Upper lobe of right lung (tissue), 1 donor: ENCODE measurements at places on chromosomes 1 and 21. TPM values are rescaled to one million over a fixed set of nuclear protein-coding genes. Genes with fewer than 3 reads are reported as not detected.
A peak's percentile ranks its signal among the peaks of the same experiment; 100 is the strongest.

Gene CYP4X1
- total RNA-seq = 6.8 TPM

- DNase-seq = no peak
Measured at GRCh38 chr1:9143250-9143649, 14.3 kb upstream of the GPR157 start.

Gene PTGFRN
- 31.2 TPM for total RNA-seq

DNA sequence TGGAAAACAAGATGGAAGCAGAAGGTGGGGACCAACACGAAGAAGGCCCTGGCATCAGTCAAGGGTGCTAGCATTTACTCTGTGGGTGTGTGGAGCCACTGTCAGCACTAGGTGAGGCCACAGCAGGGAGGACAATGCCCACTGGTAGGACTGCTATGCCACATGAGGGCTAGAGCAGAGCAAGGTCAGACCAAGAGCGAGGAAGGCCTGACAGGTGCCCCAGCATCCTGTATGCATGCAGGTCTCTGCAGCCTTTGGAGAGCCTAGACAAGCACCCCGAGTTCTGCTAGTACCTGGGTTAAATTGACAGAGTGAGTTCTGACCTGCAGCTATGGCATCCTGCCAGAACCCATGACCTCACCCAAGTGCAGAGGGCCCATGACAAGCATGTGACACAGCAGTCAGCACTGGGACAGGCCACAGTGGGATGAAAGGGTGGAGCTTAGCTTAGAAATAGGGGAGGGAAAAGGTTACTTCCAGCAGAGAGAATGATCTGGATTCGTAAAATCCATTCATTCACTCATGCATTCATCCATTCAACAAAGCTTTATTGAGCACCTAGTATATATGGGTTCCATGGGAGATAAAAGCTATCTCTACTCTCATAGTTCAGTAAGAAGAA lies 9.0 kb upstream of the CSF1 start:
- DNase-seq = peak; percentile 82

DNA sequence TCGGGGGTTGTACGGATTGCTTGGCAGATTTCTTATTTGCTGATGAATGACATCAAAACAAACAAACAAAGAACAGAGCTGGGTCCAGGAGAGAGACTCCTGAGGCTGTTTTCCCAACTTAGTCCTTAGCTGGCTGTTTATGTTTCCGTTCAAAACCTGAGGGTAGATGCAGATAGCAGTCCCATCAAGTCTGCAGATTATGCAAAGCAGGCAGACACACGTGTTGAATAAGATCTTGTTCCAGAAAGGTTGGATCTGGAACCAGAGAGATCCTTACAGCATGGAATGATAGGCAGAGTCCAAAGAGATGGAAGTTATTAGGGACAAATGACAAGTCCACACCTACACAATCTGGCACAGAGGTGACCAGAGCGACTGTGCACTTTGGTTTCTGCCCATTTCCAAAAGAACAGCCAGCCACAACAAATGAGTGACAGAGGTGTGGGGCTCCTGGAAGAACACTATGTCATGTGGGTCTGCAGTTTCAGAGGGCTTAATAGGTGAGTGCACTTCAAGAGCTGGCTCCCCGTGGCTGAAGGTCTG lies 65.5 kb downstream of the MAN1C1 start:
- no peak for DNase-seq

DNA sequence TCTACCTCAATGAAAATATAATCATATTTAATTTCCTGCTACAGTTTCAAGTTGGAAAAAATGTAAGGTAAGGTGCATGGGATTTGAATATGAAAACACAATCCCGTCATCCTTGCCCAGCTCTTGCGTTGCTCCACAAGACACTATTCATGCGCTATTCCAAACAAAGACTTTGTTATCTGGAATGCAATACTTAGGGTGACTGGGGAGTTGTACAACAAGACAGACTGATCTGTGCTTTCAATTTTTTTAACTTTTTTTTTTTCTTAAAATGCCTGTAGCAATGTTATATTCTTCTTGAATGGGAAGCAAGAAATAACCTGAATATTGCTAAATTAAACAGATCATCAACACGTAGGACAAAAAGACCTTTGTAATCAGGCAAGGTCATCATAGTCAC lies 1077.2 kb downstream of the TTLL7 start:
- no peak for DNase-seq

GRCh38 chr1:89089962-89090361 lies 25.0 kb upstream of the GBP1 start:
- no peak for DNase-seq

DNA sequence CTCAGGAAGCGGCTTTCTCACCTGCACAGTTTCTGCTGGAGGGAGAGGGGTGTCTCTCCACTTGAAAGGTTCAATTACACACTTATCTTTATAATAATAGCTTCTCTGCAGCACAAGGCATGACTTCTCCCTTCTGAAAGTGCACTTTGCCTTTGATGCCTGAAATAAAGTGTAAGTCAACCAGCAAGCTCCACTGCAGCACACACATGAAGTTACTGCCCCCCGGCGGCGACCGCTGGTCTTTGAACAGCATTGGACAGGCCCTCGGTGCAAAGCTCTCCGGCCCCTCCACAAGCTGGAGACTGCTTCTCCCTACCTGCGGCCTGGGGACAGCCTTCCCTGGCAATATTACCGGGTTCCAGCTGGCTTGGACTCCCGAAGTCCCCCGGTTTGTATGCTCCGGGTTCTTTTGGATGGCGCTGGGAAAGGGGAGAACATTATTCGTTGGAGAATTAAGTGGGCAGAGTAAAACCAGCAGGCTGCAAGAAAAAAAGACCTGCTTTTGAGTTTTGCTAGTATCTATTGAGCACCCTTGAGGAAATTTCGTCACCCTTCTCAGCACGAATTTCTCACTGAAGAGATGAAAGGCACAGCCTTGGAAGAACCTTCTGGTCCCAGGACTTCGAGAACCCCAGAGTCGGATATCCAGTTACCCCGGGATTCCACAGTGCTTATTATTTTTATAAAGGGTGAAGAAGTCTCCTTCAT lies 11.8 kb downstream of the RCAN1 start:
- DNase-seq = peak; percentile 92

- no peak for DNase-seq
Measured at GRCh38 chr1:175675017-175675416, 68.4 kb downstream of the TNR start.

GRCh38 chr1:230057100-230057499 lies 9.9 kb upstream of the GALNT2 start:
- DNase-seq = no peak

GRCh38 chr1:155979597-155980343 lies 1.4 kb upstream of the ARHGEF2 start:
- DNase-seq = no peak

GRCh38 chr1:162941024-162941423 lies 80.0 kb upstream of the CCDC190 start:
- DNase-seq = no peak

GRCh38 chr21:21387916-21388315 lies 389.7 kb downstream of the NCAM2 start:
- DNase-seq = no peak

Gene PSMB2
- 44.1 TPM for total RNA-seq

GRCh38 chr1:3063379-3064295 lies 5.4 kb upstream of the PRDM16 start:
- peak; percentile 53 for DNase-seq

DNA sequence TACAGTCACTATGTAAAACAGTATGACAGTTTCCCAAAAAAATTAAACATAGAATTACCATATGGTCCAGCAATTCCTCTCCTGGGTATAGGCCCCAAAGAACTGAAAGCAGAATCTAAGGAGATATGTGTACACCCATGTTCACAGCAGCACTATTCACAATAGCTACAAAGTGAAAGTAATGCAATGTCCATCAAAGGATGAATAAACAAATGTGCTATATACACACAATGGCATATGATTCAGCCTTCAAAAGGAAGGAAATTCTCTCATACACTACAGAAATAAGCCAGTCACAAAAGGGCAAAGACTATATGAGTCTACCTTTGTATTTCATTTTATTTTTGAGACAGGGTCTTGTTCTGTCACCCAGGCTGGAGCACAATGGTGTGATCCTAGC lies 120.4 kb downstream of the TOMM20 start:
- no peak for DNase-seq

Gene TOR1AIP1
- total RNA-seq = 68.8 TPM

GRCh38 chr1:37765916-37766664 lies 1.2 kb upstream of the EPHA10 start:
- no peak for DNase-seq

DNA sequence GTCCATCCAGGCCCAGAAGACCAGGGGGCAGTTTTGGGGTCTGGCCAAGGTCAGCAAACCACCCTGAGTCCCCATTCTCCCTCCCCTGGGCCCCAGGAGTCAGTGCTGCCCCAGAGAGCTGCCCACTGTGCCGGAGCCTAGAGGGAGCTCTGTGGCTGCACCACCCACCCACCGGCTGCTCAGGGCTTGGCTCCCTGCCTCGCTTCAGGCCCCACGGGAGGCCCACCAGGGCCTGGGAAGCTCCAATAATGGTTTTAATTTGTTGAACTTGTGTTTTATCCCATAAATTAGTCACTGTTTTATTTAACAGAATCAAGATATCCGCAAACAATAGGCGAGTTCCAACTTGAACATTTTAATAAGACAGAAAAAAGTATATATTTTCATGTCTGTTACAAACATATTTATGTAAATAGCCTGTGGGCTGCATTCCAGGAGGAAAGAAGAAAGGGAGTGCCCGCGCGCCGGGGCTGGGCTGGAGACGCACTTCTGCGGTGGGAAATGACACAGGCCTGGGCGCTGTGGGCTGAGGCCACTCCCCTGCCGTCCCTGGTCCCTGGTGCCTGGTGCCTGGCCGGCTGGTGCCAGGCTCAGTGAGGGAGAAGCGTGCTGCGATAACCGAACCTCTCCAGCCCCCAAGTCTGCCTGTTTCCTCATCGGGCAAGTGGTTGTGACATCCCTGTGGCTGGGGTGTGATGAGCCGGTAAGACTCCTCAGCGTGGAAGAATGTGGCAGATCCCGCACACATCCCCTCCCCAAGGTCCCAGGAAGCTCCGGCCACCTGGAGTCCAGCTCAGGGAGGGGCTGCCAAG lies 160.5 kb downstream of the PEX14 start:
- no peak for DNase-seq

DNA sequence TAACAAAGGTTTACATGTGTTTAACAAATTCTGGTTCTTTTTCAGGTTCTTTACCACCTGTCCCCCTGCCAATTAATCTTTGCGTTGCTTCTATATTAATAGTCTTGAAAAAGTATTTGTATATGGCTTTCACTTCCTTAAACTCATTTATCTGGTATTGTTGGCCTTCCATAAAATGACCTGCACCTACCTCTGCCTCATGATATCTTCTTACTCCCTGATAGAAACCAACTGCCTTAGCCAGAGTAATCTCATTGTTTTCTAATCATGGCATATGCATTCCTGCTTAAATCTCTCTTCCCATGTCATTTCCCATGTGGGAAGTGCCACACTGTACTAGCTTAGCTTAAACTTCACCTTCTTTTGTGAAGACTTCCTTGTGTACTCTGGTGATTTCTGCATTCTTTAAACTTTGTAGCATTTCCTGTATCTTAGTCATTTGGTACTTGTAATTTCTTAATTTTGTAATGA lies 8.7 kb downstream of the SMG7 start:
- DNase-seq = no peak

DNA sequence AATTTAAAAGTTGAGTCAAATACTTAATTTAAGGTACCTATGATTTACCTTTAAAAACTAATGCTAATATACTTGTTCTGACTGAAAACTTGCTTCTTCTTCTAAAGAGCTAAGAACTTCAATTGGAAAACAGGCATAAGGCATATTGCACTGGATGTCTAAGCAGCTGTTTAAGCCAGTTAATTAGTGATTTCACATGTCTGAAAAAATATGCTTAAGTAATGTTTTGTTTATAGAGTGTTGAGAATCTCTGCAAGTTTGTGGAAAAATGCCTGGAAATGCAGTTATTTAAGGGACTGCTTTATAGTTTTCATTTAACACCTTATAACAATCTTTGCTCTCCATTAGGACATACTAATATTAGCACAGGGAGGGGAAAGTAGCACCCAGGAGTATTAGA lies 28.2 kb downstream of the UBE2U start:
- DNase-seq = no peak

Gene MAB21L3
- 0.46 TPM for total RNA-seq

DNA sequence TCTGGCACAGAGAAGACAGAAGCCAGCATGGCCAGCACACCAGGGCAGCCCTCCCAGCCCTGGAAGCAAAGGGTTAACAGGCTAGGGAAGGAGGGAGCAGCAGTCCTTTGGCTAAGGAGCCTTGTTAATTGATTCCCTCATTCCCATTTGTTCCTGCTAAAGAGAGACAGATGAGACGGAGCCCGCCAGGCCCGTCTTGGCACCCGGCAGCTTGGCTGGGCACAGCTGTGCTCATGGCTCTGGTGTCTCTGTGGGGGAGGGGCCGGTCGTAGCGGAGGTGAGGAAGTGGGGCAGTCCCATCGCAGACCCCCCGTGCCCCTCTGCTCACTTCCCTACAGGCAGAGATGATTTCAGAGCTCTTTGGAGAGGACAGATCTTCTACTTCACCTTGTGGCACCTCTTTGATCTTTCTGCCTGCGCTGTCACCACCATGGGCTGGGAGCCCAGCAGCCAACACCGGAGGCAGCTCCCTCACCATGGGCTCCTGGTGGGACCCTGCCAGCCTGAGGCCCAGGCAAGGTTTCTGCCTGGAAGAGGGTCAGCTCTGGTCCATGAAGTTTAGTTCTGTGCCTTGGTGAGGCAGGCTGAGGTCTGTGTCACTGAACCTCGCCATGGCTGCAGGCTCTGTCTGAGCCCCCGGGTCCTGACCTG lies 38.0 kb downstream of the FOXO6 start:
- DNase-seq = no peak

DNA sequence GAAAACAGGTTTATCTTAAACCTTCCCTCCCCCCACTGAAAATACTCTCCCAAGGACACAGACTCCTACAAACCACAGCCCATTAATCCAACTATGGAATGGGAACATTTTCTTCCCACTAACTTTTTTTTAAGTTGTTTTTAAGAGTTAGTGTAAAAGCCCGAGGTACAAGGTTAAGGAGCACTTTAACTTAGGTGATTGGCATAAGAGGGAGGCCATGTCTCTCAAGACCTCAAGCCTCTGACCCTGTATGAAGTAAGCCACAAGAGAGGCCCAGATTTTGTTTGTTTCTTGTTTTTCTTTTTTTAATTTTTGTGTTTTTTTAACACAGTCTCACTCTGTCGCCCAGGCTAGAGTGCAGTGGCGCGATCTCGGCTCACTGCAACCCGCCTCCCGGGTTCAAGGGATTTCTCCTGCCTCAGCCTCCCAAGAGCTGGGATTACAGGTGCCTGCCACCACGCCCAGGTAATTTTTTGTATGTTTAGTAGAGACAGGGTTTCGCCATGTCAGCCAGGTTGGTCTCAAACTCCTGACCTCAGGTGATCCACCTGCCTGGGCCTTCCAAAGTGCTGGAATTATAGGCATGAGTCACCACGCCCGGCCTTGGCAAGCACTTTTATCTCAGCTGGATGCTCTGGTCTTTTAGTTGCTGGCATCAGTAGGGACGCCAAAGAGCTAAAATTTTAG lies 14.4 kb downstream of the ARMH1 start:
- DNase-seq = no peak

- DNase-seq = no peak
Measured at GRCh38 chr1:62689524-62689923, 1.3 kb upstream of the DOCK7 start.

DNA sequence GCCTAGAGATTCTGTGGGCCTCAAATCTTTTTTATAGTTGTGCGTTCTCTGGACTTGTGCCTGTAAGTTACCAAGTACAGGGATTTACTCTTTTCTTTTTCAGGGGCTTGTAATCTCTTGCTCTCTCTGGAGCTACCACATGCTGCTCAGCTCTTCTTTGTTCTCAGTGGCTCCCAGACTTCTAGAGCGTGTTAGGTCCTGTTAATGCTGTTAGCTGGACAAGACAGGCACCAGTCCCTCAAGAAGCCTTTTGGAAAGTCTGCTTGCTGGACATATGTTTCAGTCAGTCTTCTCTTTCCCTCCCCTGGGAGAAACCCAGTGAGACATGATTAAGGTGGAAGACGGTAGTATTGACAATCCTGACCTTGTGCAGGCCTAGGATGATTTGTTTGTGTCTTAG lies 29.4 kb downstream of the KCNK2 start:
- DNase-seq = no peak
